Lung (tissue), 17 donors: ENCODE measurements at places on chromosomes 4 and X. TPM values are rescaled to one million over a fixed set of nuclear protein-coding genes. Genes with fewer than 3 reads are reported as not detected.

Gene ATP1B4
- polyA plus RNA-seq: not detected

- DNase-seq: no peak
Measured at GRCh38 chr4:122539861-122540465, 80.9 kb downstream of the IL21 start.

GRCh38 chrX:39755143-39756032 lies 342.4 kb downstream of the BCOR start:
- peak; percentile 69 for DNase-seq

Gene MID2
- polyA plus RNA-seq: 2.4 TPM

- DNase-seq: no peak
Measured at GRCh38 chr4:83221897-83222441, 62.6 kb downstream of the COQ2 start.
